NCI-H2171 (cell line): ENCODE measurements at places on chromosomes 3 and 15.

DNA sequence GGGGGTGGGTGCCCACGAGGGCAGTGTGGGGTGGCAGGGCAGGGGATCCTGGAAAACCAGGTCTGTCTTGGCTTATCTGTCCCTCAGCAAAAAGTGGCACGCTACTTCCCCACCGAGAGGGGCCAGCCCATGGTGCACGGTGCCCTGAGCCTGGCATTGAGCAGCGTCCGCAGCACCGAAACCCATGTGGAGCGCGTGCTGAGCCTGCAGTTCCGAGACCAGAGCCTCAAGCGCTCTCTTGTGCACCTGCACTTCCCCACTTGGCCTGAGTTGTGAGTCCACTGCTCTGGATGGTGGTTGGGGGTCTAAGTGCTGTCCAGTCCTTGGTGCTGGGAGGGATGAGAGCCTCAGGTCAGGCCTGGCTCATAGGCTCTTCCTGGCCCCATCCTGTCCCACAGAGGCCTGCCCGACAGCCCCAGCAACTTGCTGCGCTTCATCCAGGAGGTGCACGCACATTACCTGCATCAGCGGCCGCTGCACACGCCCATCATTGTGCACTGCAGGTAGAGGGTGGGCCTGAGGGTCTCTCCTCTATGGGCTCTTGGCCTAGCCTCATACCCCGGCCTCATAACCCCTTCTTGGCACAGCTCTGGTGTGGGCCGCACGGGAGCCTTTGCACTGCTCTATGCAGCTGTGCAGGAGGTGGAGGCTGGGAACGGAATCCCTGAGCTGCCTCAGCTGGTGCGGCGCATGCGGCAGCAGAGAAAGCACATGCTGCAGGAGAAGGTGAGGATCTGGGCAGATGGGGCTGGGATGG lies 31.1 kb downstream of the PTPN23 start:
- DNase-seq: no peak

GRCh38 chr15:57220205-57220604 lies 156.1 kb upstream of the CGNL1 start:
- no peak for DNase-seq

DNA sequence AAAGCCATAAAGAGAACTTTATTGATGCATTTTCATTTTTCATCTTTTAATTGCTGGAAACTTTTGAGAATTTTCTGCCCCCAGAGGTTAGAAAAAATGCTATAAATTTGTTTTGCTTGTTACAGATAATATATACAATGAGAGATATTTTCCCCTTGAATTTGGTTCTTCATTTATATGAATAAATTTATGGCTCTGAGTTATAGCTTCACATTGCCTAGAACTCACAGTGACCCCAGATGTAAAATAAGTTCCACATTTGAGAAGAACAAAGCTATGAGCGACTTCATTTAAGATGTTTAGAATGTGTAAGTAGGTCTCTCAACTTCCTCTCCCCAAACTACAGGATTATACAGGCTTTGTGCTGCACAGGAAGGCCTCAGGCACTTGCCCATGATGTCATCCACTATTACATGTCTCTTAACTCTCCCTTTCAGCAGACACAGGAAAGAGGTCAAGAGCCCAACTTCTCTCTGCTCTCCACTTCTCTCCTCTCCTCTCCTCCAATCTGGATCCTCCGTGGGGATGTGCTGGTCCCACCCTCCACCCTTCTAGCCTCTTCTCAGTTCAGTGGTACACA lies 92.8 kb downstream of the DUT start:
- DNase-seq: no peak

DNA sequence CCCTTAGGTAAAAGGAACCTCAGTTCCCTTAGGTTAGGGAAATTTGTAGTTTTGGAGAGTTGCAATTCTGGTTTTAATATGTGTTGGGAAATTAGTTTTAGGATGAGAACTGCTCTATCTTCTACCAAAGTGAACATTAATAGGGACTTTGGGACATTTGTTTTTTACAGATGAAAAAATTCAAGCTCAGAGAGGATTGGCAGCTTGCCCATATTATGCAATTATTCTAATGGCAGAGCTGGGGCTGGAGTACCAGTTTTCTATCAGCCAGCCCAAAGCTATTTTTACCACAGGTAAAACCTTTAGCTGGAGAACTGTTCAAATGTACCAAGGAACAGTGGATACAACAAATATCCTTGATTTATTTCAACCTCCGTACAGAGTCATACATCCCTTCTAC lies 127.0 kb downstream of the CPNE4 start:
- no peak for DNase-seq

- DNase-seq: no peak
Observed at GRCh38 chr3:42647821-42648459, 5.6 kb upstream of the ZBTB47 start.

GRCh38 chr3:158560979-158561378 lies 10.0 kb upstream of the MLF1 start:
- DNase-seq: no peak
